ENCODE measurements at places on chromosomes 7 and 10.

- DNase-seq: no peak
These were observed 9.3 kb upstream of the AHR start for GRCh38 chr7:17289074-17289645.

DNA sequence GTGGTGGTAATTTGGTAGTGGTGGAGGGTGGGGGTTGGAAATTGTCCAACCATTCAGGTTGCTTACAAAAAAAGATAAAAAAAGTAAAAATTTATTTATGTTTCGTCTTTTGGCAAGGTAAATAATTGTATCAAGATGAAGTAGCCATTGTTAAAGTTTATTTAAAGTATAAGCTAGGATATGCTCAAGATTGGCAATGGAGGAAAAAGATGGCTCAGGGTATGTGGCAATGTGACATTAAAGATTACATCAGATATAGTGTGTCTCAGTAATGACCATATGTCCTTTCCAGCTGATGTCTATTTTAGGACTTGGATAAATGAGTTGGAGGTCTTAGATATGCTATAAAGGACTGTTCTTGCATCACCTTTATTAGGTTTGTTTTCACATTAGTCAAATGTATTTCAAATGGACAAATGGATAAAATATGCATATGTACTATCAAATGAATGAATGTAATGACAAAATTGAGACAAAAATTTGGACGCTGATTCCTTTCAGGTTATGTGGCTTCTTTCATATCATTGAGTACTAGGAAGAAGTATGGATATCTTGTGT is 60.9 kb downstream of the ST7 start:
- DNase-seq: no peak

DNA sequence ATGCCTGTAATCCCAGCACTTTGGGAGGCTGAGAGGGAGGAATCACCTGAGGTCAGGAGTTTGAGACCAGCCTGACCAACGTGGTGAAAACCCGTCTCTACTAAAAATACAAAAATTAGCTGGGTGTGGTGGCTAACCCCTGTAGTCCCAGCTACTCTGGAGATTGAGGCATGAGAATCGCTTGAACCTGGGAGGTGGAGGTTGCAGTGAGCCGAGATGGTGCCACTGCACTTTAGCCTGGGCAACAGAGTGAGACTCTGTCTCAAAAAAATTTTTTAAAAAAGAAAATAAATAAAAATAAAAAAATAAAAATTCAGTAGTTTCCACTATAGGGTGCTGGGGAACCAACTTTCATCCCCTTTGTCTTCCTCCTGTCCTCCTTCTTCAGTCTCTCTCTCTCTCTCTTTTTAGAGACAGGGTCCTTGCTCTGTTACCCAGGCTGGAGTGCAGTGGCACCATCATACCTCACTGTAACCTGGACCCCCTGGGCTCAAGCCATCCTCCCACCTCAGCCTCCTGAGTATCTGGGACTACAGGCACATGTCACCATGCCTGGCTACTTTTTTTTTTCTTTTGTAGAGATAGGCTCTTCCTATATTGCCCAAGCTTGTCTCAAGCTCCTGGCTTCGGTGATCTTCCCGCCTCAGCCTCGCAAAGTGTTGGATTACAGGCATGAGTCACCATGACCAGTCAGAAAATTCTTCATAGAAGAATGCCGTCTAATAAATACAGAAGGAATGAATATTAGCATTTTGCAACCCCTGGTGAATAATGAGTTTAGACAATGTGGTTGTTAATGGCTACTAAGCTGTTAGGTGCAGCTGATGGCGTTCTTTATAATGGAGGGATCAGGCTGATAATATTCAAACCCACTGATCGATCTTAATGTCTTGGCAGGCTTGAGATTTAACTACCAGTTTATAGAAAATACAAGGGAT is 20.6 kb downstream of the RBM20 start:
- no peak for DNase-seq

DNA sequence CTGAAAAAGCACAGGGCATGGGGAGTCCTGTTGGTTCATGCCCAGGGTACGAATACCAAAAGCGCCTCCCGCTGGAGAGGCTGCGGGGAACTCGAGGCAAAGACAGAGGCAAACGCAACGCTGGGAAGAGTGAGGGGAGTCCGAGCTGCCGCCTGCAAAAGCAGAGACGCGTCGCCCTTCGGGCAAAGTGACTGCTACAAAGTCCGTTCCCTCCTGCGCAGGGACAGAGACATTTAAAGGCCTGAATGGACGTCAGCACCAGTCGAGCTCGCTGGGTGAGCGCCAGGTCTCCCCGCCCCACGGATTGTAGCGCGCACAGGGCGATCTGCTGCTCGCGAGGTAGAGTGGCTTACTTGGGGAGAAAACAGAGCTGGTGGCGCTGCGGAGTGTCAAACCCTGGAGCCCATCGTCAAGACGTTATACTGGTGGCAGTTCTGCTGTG is 732.8 kb downstream of the ZWINT start:
- no peak for DNase-seq

- DNase-seq: no peak
These were observed 72.1 kb upstream of the EGFR start for GRCh38 chr7:54946764-54947163.
